ENCODE measurements at places on chromosomes 4 and X.

DNA sequence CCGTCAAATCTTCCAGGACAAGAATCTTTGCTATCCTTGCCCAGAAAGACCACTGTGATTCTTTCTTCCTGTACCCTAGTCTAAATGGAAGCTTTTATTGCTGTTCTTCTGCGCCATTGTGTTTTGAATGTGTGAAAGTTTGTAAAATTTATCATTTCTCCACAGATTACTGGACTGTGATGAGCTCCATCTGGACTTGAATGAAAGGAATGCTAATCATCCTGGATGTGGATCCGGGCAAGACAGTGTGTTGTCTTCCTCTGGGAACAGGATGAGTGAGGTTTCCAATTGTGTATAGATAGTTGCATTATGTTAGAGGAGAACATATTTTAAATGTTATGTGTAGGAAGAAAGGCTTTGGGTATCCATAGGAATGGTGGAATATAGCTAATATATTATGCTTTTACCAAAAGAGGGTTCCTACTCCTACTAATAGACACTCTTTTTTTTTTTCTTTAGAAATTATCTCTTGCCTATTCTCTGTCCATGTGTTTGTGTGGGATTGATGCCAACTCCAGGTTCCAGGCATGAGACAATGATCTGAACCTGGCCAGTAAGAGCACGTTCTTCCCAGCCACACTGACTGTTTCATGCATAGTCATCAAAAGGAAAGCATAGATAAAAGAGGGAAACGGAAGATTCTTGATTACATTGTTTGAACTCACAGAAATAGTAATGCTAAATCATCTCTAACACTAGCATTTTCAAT lies 803.6 kb upstream of the ADGRL3 start:
- no peak for DNase-seq

DNA sequence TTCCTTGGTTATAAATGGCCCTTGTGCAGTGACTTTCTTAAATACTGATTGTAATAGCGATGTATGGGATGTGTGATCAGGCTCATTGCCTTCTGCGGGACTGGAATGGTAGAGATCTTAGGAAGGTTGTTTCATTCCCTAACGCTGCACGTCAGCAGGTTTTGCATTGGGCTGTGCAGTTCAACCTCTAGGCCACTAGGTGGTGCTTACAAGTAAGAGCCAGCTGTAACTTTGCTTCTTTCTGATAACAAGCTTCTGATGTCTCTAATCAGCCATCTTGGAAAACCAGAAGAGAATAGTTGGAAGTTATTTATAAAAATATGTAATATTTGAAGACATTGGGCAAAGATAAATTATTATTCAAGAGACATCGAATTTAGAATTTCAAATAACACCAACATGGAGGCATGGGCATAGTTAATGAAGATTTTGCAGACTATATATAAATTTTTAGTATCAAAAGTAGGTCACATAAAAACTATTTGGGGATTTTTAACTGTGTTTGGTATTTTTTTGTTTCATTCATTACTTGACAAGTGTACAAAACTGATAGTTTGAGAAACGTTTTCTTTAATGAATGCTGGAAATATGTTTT lies 339.7 kb upstream of the PCDH7 start:
- DNase-seq: peak; percentile 6

DNA sequence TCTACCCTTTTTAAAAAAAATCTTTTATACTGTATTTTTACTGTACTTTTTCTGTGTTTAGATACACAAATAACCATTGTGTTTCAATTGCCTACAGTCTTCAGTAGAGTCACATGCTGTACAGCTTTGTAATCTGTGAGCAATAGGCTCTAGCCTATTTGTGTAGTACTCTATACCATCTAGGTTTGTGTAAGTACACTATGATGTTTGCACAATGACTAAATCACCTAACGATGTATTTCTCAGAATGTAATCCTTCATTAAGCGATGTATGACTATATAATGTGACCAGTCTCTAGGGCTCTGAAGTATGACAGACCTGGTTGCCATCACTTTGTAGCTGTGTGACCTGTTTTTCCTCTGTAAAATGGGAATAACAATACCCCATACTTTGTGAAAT lies 14.2 kb upstream of the DCAF4L1 start:
- no peak for DNase-seq

DNA sequence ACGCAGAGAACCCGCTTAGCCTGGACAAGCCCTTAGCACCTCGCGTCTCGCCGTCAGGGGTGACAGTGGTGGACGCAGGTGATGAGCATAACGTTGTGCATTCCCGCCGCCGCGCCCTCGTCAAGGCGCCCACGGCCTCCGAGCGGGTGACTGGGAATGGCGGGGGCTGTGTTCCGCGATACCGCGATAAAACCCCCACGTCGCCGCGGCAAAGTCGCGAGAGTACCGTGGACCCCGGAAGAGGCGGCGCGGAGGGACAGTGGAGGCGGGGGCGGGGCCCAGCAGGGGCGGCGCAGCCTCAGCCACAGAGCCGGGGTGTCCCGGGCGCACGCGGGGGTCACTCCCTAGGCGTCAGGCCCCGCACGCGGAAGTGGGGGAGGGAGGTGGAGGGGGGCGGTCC lies 53.8 kb downstream of the ZFYVE28 start:
- no peak for DNase-seq

GRCh38 chr4:103720661-103721060 lies 876 bp upstream of the TACR3 start:
- DNase-seq: no peak

DNA sequence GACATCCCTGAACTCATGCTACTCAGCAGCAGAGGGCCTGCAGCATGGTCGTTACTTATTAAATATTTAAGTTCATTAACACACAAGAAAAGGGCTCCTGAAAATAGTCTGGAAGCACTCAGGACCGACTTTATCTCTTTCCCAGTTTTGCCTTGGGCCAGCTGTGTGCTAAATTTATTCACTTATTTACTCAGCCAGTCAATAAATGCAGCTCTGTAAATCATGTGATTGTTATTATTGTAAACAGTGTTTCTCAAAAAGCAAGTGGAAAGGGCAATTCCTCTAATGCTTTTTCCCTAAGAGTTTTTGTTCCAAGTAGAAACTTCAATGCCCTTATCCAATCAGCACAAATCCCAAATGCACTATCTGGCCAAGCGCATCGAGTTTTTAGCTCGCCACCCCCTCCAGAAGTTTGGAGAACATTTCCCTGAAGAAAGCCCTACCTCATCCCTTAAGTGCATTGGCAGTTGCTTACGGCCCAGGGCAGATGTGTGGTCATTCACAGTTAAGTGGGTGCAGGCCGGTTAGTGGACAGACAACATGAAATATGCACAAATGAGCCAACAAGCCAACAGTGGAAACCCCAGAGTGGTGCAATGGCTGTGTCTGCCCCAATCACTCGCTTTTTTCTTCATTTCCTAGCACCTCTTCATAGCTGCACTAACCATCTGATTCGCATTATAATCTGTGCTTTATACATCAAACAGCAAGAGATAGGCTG lies 125.8 kb downstream of the SMIM20 start:
- DNase-seq: no peak

GRCh38 chrX:101417190-101417589 lies 9.2 kb downstream of the HNRNPH2 start:
- DNase-seq: no peak

GRCh38 chr4:186159613-186160012 lies 31.8 kb upstream of the CYP4V2 start:
- DNase-seq: no peak

GRCh38 chr4:175443547-175443946 lies 368.5 kb downstream of the GPM6A start:
- no peak for DNase-seq

- no peak for DNase-seq
Observed at GRCh38 chr4:108874806-108875205, 112.0 kb upstream of the ETNPPL start.

DNA sequence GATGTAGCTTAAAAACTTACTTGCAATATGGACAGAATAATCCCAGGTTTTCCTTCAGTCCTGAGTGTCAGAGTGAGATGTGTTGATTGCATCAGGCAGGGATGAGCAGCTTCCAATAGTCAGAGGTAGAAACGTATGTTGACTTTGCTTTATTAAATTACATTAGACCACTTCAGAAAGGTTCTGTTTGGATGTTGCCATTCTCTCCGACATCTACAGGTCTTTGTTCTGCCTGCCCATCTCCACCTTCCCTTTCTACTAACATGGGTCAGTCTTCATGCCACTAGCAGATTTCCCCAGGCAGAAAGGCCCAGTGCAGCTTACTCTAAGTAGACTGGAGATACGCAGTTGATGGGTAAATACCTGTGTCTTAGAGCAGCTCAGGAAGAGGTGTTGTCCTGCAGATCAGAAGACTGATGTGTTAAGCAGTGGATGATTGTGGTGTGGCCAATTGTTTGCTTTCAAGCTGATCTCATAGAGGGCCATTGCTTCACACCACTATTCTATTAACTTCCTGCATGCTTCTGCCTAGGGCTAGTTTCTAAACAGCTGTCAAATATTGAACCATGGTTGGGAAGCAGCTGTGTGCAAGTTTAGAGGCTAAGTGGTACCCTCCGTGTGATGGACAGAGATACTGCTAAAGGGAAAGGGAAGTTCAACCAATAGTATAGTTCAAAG lies 1.8 kb downstream of the FRMPD4 start:
- DNase-seq: no peak

DNA sequence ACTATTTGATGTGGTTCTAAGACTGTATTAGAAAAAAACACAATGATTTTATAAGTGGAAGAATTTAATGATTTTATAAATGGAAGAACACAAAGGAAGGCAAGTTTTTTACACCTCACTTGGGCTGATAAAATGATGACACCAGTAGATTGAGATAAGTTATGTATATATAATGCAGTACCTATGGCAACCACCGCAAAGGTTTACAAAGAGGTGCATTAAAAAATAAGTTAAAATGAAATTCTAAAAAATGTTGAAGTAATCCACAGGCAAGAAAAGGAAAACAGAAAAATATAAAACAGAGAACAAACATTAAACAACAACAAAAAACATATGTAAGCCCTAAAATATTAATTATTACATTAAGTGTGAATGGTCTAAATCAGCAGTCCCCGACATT lies 490.9 kb upstream of the AADAT start:
- DNase-seq: no peak

DNA sequence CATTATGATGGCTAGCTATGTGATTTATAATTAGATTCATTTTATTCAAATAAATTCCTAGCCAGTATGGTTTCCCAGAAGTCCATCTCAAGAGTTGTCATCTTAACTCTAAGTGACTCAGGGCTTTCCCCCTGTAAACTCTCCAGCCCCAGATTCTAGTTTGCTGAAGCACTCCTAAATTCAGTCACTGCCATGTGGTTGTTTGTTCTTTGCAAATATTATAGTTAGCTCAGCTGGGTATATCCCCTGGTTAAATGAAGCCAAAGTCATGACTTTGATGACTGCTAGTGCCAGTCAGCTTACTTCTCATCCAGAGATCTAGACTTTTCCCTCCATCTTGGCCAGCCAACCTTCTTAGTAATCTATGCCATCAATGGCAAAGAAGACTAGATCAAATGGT lies 126.0 kb downstream of the GRIA3 start:
- no peak for DNase-seq

GRCh38 chr4:83340692-83341343 lies 6.2 kb upstream of the HPSE start:
- DNase-seq: no peak

DNA sequence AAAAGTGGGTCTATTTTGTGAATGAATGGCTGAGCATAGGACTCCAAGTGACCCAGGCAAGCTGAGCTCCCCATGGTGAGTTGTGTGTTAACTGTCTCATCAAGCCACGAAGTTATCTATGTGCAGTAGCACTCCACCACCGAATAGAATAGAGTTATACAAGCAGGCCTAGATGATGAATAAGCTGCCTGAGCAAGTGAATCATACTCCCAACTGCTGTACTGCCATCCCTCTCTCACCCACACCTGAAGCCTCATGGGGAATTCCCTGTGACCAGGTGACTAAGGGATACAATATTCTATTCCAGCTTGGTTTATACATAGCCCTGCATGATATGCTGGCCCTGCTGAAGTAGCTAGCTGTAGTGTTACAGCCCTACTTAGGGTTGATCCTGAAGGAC lies 38.7 kb downstream of the KDM5C start:
- no peak for DNase-seq

GRCh38 chrX:152897222-152898131 lies at the start of gene ZNF185:
ZNF185 (plus strand) TSS chrX:152898067; CDS start chrX:152914490, 16,423 bp downstream.
- no peak for DNase-seq

DNA sequence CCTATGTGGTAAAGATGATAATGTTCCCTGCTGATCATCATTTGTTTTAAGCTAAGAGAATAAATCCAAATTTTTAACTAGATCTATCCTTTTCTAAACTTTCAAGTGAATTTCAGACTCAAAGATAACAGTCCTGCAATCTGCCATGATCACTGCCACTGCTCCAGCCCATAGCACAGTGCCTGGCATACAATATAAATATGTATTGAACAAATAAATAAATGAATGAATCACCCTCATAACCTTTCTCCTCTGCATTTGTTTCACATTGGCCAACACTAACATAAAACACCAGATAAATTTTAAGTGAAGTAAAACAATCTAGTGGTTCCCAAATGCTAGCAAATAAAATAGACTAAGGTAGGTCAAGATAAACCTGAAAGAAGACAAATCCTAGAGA lies 439.0 kb downstream of the GPM6A start:
- DNase-seq: no peak

DNA sequence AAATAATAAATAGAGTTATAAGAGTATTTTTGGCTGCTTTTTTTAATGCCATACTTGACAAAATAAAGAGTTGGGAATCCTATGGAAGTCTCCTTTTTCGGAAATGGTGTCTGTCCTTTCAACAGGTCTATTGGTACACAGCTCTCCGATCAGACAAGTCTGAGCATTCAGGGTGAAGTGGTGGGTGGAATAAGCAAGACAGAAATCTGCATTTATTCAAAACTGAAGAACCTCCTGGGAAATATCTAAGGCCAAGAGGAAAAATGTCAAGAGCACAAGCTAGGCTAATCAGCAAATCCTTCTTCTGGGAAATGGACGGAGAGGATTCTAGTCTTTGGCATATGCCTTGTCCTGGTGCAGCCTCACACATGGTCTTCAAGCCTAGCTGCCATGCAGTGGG lies 309.0 kb downstream of the CENPC start:
- DNase-seq: no peak

DNA sequence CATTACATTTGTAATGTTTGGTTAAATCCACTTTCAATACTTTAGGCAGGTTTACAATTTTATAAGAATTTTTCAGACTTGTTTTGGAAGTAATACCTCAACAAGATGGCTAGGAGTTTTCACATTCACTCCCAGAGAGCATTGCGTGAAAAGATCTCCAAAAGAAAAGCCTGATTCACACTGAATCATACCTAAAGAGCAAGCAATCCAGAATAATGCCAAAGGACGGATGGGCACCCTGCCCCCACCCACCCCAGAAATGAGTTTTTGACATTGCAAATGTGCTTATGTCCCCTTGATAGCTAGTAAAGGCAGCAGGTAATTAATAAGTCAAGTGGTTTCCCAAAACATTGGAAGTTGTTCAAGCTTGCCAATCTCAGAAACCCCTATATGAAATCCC lies 557.7 kb upstream of the TENM3 start:
- no peak for DNase-seq

DNA sequence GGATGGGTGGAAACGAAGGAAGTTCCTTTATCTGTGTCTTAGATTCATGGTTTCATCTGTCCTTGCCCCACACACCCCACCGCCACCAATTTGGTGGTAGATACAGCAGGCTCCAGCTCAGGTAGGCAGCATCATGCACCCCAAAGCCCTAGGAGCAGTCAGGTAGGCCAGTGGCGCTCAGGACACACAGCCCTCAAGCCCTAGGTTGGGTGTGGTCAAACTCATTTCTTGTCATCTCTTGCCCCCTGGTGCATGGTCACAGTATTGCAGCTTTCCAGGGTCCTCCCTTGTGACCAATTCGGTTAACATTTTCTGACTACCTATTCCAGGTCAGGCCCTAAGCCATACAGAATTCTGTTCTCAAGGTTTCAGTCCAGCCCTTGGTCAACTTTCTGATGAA lies 14.5 kb upstream of the PRRG3 start:
- DNase-seq: peak; percentile 15

Measured in GM06990 (cell line).